ENCODE measurements at places on chromosomes 12 and 14.

DNA sequence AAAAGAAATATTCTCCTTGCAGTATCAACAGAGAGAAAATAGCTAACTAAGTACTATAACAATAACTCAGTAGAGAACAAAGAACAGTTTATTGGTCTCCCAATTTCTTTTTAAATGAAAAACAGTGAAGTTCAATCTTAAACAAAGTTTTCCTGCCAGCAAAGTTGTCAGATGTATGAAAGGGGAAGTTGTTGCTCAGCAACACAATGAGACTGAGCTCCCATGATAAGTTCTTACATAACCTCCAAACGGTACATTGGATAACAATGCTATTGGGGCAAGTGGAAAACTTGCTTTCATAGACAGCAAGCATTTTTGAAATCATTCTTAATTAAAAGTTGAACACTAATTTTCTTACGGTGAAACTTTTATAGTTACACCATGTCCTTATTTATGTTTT lies 94.9 kb downstream of the ALG10B start:
- no peak for DNase-seq

- no peak for DNase-seq
Measured at GRCh38 chr14:81474148-81474492, 59.5 kb downstream of the SEL1L start.

- no peak for DNase-seq
Measured at GRCh38 chr12:19908830-19909229, 459.5 kb upstream of the PDE3A start.

GRCh38 chr12:25495331-25496097 lies 57.6 kb downstream of the LMNTD1 start:
- peak; percentile 93 for DNase-seq

GRCh38 chr12:66013224-66013623 lies 117.3 kb downstream of the LLPH start:
- DNase-seq, result no peak

DNA sequence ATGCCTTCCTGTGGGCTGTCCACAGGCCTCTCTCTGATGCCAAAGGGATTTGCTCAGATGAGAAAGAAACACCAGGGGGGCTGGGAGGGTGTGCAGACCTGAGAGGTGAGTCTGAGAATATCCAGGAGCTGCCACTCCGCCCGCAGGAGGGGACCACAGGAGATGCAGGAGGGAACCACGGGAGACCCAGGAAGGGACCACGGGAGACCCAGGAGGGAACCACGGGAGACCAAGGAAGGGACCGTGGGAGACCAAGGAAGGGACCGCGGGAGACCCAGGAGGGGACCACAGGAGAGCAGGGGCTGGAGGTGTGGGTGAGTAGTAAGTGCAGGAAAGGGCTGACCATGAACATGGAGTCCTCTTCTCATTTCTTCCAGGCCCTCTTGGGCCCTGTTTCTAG lies 74.6 kb upstream of the SFSWAP start:
- no peak for DNase-seq

DNA sequence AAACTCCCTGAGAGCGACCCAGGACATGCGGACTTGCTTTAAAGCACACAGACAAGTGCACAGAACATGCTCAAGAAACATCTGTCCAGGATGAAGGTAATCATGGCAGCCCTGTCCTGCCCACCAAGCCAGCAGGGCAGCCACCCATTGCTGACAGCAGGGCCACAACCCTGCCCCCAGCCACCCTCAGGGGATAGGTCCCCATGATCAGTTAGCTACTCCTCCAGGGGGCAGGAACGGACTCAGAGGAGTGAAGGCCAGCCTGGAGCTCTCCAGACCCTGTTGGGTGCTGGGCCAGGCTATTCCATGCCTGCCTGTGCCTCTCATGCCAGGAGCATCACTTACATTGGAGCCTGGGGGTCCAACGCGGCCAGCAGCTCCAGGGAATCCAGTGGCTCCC lies 15.8 kb downstream of the TMEM106C start:
- DNase-seq, result no peak

DNA sequence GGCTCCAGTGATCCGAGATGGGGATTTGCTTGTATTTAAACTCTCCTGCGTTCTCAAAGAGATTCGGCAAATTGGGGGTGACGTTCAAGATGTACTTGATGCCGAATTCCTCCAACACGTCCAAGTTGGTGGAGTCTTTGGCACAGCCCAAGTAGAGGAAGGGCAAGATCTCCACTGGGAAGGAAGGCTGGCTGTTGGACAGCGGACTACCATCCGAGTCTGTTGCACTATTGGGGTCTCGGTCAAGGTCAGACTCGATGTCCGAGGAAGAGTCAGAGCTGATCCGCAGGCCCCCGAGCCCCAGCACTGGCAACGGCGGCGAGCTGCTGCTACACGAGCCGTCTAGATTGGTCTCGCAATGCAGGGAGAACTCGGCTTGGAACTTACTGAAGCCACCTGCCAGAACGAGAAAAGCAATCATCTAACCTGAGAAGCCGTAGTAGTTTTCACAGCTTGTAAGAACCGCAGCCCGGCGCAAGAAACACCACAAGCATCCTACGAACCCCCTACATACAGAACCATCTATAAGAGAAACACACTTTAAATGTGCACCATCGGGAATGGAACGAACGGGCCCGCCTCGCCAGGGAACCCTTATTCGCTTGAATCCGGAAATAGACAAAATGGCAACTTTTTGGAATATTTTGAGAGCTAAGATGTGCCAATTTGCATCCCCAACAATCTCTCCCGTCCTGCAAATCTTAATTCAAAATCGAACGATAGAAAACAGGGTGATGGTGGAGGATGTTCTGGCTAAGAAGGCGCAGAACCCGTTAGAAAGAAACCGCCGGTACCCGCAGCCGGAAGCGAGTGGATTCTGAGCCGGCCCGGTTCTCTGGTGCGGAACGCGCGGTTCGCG lies 1.4 kb downstream of the DUSP6 start:
- DNase-seq, result no peak

- DNase-seq, result no peak
Measured at GRCh38 chr12:22339691-22340090, 5.2 kb upstream of the ST8SIA1 start.
